ENCODE measurements at places on chromosomes 6 and 20. TPM values are rescaled to one million over a fixed set of nuclear protein-coding genes. Genes with fewer than 3 reads are reported as not detected.
A peak's percentile ranks its signal among the peaks of the same experiment; 100 is the strongest.

The GSTA2 gene
- 15.7 TPM for total RNA-seq

The ZC2HC1B gene
- total RNA-seq, result not detected

The DEFB132 gene
- not detected for total RNA-seq

The NOX3 gene
- not detected for total RNA-seq

The GDAP1L1 gene
- 1.2 TPM for total RNA-seq

The FOXS1 gene
- not detected for total RNA-seq

DNA sequence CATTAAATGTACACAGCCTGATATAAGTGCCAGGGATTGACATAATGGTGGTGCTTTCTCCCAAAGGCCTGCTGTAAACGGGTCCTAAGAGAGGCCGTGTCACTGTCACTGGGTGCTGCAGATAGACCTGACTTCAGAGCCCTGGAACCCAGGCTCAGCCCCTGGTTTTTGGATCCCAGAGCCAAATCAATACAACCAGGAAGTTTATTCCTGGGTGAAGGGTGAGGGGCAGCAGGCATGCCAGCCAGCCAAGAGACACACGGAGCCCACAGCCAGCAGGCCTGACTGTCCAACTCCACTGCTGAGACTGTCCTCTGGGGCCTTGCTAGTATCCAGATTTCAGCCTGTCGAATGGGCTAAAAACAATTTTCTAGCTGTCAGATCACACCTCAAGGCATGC, 12.8 kb upstream of the ARMC12 start:
- no peak for DNase-seq

DNA sequence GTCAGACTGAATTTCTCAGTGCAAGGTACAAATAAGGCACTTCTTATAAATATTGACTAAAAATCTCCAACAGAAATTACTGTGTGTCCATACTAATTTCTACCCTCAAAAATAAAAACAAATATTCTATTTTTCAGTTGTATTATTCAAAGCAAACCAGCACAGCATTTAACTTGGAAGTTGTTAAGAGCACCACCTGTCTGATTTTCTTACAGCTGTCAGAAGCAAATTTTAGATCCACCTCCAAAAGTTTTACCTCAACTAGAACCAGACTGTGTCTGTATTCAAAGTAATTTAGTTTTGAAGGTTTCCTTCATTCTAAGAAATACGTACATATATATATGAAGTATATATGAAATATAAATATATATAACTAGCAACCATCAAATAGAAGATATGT, 1.2 kb downstream of the TRDN start:
- DNase-seq, result no peak

DNA sequence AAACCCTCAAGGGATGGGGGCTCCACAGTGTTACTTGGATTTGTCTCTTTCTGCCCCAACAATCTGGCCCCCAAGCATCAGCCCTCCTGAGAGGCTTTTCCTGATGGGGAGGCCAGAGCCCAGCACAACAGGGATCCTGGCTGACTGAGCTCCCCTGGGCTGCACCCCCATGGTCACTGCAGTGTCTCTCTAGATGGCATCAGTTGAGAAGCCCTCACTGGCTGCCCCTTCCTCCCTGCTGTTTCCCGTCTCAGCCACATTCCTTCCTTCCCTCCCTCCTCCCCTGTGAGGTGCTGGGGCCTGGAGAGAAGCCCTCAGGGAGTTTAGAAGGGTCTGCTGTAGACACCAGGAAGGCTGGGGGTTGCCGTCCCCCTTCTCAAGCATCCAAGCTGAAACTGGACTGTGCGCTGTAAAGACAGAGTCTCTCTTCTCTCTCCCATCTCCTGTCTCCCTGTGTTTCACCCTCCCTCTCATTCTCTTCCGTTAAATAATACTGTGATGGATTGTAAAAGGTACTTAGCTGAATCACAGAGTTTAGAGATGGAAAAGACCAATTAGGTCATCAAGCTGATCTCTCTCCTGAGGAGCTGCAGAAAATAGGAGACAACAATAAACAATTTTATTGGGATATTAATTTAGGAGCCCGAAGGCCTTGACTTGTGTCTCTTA, 29.7 kb downstream of the SAYSD1 start:
- no peak for DNase-seq

DNA sequence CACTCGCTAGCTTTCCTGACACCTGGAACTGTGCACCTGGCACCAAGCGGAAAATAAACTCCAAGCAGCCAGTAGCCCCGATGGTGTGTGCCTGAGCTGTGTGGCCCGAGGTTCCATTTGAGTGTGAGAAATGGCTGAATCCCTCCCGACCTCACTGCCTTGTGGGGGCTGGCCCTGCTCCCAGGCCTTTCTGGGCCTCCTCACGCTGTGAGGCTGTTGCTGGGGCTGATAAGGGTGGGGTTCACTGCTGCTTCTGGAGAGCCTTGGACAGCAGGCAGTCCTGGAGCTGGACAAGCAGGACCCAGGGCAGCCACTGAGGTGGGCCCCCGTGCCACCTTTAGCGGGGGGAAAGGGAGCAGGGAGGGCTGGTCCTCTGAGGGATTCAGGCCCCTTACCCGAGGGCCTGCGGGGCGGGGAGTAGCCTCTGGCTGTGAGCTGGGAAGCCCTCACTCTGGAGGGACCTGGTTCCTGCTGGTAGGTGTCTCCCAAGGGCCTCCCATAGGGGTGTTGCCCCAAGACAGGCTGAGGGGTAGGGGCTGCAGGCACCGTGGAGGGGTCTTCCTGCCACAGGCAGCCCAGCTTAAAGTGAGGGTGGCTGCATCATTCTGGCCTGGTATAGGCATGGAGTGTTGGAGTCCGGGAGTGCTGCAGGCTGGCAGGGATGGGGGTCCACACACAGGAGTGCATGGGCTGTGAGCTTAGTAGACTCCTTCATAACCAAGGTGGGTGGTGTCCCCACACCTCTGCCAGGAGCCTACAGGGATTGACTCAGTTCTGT, 1.7 kb downstream of the PPDPF start:
- DNase-seq, result no peak

DNA sequence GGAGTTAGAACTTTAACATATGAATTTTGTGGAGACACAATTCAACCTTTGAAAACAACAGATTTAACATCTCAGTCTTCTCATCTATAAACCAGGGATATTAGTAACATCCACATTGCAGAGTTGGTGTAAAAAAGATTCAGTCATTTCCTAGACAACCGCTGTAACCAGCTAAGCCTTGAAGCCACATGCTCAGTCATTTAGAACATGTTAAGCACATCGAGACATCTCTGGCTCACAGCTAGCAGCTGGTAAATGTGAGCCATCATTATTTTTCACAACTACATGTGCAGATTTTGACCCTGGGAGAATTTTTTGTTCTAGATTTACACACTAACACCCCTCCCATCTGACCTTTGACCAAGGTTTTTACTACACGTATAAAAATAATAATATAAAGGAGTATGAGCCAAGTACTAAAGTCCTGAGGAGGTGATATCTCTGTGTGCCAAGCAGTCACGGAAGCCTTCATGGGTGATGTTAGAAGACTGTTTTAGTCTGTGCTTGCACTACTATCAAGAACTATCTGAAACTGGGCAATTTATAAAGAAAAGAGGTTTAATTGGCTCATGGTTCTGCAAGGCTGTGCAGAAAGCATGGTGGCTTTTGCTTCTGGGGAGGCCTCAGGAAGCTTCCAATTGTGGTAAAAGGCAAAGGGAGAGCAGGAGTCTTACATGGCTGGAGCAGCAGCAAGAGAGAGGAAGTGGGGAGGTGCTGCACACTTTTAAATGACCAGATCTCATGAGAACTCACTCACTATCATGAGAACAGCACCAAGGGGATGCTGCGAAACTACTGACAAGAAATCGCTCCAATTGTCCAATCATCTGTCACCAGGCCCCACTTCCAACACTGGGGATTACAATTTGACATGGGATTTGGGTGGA, 48.7 kb upstream of the IL20RA start:
- no peak for DNase-seq

- DNase-seq, result no peak
Measured at GRCh38 chr20:18287546-18287914, 797 bp upstream of the ZNF133 start.

- DNase-seq, result no peak
Measured at GRCh38 chr20:20331156-20331555, 36.7 kb upstream of the INSM1 start.

DNA sequence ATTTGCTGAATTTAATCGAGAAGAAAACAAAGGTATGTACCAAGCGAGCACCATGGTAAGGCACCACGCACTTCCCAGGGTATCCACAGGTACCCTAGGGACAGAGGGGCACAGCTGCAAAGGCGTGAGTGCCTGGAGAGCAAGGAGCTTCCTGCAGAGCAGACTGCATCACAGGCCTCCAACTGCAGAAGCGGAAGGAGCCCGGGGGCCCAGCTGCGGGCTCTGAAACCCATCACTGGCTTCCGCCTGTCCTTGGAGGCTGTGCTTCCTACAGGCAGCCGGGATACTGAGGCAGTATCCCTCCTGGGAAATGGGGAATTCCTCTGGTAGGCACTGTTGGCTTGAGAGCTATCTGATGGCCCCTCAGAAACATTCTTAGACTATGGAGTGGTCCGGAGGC, 217.4 kb upstream of the GMDS start:
- DNase-seq, result no peak

DNA sequence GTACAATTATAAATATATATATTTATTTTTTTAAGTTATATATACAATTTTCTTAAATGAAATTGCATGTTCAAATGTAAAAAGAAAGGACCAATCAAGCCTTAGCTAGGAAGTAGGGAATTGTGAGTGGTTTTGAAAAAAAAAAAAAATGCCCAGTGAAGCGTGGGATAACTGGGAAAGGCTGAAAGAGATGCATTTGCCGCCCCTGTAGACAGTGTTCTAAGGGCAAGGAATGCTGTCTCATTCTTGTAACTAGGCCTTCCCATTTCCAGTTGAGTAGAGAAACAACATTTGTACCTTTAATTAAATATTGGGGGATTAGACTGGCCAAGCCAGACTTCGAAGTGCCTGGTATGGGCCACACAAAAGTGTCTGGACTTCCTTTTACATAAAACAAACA, 430.1 kb upstream of the SLC35B3 start:
- no peak for DNase-seq

DNA sequence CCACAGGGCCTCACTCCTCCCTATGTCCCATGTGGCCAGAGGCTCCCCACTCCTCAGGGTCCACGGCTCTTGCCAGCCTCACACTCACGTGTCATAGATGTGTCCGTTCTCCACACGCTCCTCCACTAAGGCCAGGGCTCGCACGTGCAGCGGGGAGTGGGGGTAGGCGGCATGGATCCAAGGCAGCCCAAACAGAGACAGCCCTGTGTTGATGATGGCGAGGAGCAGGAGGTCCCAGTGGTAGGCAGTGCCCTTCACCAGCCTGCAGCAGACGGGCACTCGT, 10.3 kb downstream of the SLC4A11 start:
- DNase-seq, result no peak

- DNase-seq, result no peak
Measured at GRCh38 chr6:154410619-154411072, 54.0 kb upstream of the IPCEF1 start.

DNA sequence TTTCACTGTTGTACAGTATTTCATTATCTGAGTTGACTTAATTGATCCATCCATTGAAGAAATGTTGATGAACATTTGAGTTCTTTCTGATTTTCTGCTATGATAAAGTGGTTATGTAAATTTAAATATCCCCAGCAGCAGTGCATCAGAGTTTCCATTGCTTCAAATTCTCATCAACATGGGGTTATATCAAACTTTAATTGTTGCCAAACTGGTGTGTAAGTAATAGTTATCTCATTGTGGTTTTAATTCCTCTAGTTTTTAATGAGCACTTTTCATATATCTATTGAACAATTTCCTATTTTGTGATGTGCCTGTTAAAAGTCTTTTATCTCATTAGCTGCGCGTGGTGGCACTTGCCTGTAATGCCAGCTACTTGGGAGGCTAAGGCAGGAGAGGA, 18.1 kb downstream of the ZNFX1 start:
- no peak for DNase-seq

DNA sequence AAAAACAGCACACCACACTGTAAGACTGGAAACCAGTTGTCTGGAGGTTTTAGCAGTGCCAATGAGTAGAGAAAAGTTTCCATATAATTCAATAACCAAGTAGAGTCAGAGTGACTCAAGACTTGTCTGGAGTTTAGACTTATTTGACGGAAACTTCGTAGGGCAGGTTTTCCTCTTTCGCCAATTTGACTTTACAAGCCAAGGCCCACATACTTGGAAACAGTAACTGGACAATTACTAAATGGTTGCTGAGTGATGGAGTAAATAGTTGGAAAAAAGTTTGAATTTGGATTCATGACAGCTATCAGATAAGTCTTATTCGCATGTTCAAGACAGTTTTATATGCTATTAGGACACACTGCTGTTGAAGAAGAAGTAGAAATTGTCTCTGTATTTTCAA, 48.1 kb upstream of the CTAGE9 start:
- no peak for DNase-seq

DNA sequence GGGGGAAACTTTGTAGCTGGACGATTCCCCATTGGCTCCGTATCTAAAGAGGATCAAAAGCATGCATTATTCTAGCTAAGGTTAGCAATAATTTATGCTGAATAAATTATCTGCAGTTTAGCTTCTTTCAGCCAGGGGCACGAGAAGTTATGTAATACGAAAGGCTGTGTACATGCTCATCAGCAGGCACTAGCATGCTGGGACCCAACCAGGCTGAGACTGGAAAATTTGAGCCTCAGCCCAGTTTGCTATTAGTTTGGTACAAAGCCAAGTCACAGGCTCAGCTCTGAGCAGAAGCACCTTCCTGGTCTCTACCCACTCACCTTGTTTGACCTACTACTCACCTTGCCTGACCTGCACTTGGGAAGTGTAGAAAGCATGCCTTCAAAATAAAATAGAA, 328.1 kb upstream of the ARID1B start:
- DNase-seq, result no peak

DNA sequence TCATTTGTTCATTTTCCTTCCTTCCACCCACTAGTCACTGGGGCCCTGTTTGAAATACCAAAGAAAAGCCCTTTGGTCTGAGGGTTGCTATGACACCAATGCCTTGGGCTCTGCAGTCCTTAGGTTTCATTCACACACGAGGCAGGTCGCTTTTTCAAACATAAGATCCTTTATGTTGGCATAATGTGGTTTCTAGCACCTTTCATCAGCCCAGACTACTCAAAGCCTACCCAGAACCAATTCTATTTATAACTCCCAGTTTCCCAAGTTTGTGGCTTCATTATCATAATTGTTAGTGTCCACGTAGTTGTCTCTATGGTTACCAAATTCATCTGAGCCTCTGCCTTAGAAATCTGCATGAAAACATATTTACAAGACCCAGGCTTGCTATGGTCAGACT, 6.6 kb upstream of the TP53RK start:
- no peak for DNase-seq

GRCh38 chr6:145063091-145063490, 672.2 kb downstream of the EPM2A start:
- no peak for DNase-seq

DNA sequence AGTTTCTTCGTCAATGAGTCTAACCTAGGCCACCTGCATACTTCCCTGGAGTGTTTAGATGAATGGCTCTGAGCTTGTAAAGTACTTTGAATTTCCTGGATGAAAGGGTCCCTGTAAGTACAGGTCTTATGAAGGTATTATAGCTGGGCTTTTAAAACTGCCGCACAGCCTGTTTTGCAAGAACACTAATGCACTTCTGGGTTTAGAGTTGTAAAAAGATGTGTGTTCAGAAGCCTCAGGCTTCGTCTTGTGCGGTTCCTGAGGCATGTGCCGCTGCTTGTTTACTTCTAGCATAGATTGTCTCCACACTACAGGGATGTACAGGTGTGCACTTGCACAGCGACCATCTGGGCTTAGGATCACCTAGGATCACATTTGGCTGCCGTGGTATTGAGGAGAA, 324.5 kb downstream of the SOX4 start:
- DNase-seq, result no peak

GRCh38 chr6:159788753-159789376, 537 bp downstream of the TCP1 start:
- peak; percentile 65 for DNase-seq
